ENCODE measurements at places on chromosomes 7 and 10.

DNA sequence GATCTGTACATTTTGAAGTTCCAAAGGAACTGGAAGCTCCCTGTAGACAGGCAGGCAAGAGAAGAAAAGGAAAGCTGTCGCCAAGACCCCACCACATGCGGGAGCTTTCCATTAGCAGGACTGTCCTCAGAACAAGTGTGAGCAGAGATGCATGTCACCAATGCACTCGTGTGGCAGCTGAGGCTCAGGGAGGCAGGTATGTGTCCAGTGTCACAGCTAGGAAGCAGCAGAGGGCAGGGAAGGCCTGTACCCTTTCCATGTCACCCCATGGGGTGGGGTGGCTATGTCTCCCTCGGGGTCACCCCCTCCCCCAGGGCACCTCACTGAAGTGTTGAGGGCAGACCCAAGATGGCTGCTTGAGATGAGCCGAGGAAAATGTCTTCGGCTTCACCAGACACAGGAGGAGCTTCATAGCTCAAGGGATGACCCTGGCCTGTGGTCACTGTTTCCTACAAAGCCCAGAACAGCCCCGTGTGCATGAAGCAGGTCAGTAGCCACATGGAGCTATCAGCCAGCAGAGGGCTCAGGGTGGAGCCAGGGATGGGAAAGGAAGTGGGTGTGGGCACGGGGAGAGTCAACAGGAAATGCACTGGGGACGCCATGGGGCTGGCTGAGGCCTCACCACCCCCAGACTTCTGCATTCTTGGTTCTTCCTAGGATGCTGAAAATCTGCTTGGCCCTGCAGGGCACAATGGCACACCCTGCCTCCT, 96.6 kb downstream of the FAM53B start:
- DNase-seq: no peak

- DNase-seq: no peak
Observed at GRCh38 chr10:85045046-85045445, 716.7 kb downstream of the CCSER2 start.

DNA sequence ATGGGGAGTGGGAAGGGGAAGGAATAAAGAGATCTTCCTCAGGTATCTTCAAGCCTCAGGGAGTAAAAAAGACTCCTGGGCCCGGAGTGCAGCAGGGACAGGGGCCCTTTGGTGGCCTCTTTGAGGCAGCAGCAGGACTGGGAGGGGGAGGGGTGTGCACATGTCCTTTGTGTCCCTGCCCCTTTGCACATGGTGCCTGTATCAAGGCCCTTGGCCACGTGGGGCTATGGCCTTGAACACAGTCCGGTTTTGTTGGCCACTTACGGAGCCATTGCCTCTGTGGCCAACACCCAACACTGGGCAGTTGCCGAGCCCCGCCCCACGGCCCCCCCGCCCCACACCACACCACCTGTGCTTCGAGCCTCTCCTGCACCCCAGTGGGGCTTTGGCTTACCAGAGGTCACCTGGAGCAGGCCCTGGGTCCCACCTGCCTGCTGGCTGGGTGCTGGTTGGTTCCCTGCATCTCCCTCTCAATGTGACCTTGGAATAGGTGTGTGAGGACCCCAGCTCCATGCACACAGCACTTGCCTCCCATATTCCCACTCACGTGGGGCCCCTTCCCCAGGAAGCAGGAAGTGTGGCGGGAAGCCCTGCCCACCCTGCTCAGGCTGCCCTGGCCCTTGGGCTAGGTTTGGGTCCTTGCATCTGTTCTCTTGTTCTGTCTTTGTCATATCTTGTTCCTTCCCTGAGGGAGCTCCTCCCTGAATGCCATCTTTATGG, 5.4 kb downstream of the SAP25 start:
- no peak for DNase-seq

GRCh38 chr7:99768471-99768870, 15.5 kb downstream of the CYP3A4 start:
- no peak for DNase-seq

- DNase-seq: peak; percentile 74
Observed at GRCh38 chr10:119445311-119445934, 97.1 kb downstream of the RGS10 start.

GRCh38 chr7:111082351-111082750, 8.6 kb upstream of the LRRN3 start:
- no peak for DNase-seq
